DMS79 (cell line): ENCODE measurements at places on chromosomes 3 and 15.

GRCh38 chr15:76310475-76311099, 682 bp downstream of the ETFA start:
- no peak for DNase-seq

GRCh38 chr15:45521596-45522327, 793 bp downstream of the SLC30A4 start:
- DNase-seq = no peak

- no peak for DNase-seq
These were observed 70.2 kb upstream of the TRPM1 start for GRCh38 chr15:31171731-31172130.

- DNase-seq = no peak
These were observed 19.1 kb upstream of the B3GNT5 start for GRCh38 chr3:183233966-183234365.

DNA sequence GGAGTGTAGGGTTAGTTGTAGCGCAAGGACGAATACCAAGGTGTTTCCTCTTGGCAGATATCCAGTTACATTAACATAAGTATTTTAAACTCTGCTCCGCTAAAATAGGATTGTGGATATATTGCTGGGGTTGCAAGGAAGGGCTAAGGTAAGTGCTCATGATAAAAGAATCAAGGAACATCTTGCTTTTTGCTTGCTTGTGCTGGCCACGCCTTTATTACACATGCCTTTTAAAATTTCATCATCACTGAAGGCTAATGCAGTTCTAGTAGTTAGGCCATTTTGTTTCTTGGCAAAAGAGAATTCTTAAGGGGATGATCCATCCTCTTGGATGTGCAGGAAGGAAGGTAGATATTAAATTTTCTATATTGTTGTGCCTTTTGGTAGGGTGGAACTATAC, 415.6 kb upstream of the TPM1 start:
- DNase-seq = no peak

GRCh38 chr15:89885611-89886010, 8.2 kb downstream of the AP3S2 start:
- no peak for DNase-seq

DNA sequence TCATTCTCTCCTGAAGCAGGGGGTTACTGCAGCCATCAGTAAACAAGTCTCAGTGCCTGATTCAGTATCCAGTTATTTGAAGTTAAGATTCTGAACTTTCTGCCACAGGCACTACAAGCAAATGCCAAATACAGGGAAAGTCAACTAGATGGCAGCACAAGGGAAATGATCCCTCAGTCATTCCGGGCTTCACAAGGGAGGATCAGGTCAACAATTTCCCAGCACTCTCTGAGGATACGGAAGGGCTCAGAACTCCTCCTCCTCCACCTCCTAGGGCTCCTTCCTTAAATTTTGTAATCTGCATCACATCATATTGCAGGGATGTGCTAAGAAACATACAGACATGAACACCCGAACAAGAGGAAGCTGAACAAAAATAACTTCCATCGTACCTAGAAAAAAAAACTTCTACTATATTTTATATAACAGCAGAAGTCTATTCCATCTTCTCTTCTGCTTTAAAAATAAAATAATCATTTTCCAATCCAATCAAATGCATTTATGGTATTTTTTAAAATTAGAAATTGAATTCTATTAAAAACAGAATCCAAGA, 187.1 kb downstream of the FMN1 start:
- no peak for DNase-seq

- no peak for DNase-seq
These were observed 258.9 kb upstream of the RARB start for GRCh38 chr3:25169151-25169550.

- DNase-seq = no peak
These were observed 306.4 kb downstream of the RORA start for GRCh38 chr15:60922736-60923135.

DNA sequence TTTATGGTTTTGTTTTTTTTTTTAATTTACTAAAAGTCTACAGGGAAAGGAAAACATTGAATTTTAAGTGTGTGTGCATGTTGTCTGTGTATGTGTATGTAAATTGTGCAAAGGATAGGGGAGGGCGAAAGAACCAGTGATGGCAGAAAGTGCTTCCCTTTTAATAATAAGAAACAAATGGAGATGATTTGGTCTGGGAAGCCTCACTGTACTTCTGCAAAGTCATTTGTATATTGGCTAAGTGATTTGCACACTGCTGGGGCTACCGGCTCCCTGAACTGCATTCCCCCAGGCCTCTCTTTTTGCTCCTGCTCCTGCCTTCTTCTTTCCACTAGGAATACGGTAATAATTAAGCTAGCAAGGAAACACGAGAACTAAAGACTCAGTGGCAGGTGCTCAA, 101.2 kb downstream of the CD47 start:
- no peak for DNase-seq

DNA sequence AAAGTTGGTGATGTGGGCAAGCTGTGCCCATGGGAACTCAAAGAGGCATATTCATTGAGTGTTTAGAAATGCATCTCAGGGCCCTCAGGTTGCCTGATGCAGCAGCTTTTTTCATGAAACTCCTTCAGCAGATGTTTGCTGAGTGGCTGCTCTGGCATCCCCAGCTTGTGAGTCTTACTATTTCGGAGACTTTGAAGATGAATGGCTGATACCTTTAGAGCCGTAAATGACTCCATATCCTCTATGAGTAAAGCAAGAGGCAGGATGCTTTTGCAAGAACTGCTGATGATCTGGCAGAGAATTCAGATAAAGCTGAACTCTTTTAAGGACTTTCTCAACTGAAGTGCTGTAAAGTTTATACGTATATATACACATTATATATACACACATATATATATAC, 384.3 kb downstream of the CACNA2D3 start:
- no peak for DNase-seq

DNA sequence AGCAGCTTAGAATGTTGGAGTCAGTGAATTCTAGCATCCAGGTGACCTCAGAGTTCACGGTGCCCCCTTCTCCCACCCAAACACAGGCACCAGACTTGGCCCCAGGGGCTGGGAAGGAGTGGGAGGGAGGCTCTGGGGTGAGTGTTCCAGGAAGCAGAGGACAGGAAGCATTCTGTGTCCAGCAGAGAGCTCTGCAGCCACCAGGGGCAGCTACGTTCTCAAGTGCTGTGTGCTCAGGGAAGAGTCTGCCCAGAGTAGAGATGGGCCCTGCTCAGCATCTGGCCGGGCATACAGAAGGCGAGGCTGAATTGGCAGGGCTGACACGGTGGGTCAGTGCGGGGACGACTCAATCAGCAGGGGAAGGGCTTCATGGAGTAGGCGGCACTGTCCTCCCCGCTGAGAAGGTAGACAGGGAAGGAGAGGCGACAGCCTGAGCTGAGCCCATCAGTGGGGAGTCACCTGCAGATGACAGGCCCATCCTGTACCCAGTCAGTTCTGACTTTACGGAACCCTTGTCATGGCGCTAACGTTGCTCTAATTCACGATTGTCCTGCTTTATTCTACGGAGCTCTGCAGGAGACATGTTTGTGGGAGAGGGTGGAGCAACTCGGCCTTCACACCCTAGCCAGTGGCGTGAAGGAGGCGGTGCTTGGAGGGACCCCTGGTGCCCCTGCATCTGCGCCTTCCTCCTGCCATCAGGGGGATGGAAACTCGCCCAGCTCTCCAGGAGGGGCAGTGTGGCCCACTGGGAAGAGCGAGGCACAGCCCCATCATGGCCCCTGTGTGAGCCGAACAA, 82.2 kb downstream of the C3orf70 start:
- no peak for DNase-seq

DNA sequence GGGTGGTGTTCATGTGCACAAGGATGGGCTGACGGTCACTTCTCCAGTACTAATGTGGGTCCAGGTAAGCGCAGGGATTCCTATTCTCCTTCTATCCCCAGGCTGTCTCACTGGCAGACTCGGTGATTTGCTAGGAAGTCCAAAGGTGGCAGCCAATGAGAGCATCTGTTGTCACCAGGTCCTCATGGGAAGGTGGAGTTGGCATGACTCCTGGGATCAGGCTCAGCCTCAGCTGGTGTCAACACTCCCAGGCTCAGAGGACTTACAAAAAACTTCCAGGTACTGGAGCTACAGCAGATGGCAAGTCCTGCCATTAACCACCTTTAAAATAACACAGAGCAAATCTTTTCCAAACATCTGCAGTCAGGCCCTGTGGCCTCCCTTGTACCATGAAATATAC, 13.8 kb downstream of the XYLB start:
- no peak for DNase-seq

GRCh38 chr15:35141743-35142471, 56.8 kb upstream of the NANOGP8 start:
- no peak for DNase-seq

- DNase-seq = no peak
These were observed 194.9 kb downstream of the FOXP1 start for GRCh38 chr3:71388535-71389120.

DNA sequence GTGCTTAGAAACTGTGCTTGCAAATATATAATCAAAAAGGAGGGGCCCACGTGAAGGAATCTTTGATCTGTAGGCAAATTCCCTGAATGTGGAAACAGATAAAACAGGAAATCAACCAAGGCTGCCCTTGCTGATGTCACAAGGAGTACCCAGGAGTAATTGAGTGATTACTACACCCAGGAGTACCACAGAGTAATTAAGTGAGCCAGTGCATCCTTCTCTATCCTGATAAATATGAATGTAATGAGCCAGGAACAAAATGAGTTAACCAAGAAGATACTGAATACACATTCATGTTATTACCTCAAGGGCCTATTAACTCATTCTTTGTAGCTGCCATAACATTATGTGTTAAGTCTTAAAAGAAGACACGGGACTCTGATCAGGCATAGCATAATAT, 87.3 kb upstream of the POU1F1 start:
- no peak for DNase-seq

- no peak for DNase-seq
These were observed 11.7 kb downstream of the ARHGEF26 start for GRCh38 chr3:154132777-154133375.

DNA sequence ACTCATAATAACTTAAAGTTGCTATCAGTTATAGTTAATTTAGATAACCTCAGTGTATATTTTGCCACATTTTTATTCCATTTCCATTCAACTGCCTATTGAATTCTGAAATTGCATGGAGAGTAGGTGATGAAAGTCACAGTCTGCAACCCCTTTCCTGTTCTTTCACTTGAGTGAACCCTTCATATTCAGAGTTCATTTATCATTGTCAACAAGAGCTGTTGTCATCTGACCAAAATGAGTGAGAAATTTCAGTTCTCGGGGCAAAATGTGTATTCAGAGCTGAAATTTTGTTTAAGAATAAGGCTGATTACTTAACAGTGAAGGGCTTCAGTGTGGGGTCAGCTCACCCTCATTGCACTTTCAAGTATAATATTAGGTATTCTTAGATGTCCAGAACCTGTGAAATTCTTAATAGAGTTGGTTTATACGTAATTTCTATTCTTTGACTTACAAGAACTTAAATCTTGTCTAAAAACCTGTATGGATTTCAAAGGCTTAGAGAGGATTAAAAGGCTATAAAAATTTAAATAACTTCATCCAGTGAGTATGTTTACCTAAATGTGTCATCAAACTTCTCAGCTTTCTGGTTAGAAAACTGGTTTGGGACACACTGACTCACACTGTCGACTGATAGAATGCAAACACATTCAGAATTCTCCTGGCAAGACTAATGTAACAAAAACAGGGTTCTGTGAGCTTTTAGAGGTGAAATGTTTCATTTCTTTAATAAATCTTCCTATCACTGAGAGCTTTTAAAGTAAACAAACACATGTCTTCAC, 92.2 kb downstream of the CMSS1 start:
- DNase-seq = no peak

GRCh38 chr3:57423335-57423734, 120.8 kb downstream of the DNAH12 start:
- no peak for DNase-seq

DNA sequence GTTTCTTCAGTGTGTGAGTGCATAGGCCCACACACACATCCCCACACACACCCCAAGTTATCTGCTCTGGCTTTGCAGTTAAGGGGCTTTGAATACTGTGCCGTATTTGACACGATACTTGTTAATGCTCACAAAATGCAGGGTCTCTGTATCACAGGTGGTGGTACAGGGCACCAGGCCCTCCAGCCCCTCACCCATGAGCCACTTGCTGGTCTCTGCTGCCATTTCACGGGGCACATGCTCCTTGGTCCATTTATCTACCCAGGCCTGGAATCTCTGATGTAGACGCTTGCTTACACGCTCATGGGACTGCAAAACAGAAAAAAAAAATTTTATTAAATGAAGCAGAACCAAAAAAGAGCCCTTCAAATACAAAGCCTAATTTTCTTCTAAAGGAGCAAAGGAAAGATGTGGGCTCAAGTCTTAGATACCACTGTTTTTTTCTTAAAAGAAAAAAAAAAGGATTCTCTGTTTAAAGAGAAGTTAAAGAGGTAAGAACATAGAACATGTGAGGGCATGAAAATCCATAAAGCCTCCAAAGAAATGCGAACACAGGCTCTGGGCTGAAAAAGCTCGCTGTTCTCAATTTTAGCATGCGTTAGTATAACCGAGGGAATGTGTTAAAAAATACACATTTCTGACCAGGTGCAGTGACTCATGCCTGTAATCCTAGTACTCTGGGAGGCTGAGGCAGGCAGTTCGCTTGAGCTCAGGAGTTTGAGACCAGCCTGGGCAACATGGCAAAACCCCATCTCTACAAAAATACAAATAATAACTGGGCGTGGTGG, 3.7 kb upstream of the MAN2C1 start:
- no peak for DNase-seq

DNA sequence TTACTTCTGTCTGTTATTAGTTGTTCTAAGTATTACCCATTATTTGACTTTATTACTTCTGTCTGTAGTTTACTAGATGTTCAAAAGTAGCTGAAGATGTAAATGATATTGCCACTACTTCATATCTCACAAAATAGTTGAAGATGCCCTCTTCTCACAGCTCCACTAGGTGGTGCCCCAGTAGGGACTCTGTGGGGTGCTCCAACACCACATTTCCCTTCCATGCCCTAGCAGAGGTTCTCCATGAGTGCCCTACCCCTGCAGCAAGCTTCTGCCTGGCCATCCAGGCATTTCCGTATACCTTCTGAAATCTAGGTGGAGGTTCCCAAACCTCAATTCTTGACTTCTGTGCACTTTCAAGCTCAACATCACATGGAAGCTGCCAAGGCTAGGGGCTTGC, 80.8 kb downstream of the KCNH8 start:
- no peak for DNase-seq

DNA sequence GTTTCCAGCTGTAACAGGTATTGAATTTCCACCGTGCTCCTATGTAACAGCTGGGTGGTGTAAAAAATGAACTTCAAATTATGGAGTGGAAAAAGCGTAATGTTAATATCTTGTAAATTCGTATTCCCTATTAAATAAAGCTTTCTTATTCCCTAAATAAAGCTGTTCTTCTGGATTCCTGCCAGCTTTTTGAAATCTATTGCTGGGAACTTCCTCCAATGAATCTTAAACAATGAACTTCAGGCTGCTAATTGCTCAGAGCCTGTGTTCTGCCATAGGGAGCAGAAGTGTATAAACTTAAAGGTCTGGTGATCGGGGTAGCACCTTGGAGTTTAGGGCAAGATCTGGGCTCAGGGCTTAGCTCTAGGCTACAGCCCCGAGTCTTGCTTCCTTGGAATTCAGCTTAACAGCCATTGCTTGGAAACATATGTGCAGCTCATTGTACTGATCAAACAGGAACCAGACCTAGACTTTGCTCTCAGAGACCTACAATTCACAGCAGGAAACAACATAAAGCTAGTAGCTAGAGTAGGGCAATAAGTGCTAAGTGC, 1.4 kb downstream of the ARL14 start:
- no peak for DNase-seq

GRCh38 chr3:160440687-160441086, 8.9 kb downstream of the TRIM59 start:
- DNase-seq = no peak
